ENCODE measurements at places on chromosomes 5 and 9. TPM values are rescaled to one million over a fixed set of nuclear protein-coding genes. Genes with fewer than 3 reads are reported as not detected.

DNA sequence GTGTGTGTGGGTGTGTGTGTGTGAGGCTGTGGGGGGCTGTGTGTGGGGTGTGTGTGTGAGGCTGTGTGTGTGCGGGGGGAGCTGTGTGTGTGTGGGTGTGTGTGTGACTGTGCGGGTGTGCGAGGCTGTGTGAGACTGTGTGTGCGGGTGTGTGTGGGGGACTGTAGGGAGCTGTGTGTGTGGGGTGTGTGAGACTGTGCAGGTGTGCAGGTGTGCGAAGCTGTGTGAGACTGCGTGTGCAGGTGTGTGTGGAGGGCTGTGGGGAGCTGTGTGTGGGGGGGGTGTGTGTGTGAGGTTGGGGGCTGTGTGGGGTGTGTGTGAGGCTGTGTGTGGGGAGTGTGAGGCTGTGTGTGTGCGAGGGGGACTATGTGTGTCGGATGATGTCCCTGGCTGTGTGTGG lies 23.2 kb downstream of the AHRR start:
- DNase-seq, result no peak

DNA sequence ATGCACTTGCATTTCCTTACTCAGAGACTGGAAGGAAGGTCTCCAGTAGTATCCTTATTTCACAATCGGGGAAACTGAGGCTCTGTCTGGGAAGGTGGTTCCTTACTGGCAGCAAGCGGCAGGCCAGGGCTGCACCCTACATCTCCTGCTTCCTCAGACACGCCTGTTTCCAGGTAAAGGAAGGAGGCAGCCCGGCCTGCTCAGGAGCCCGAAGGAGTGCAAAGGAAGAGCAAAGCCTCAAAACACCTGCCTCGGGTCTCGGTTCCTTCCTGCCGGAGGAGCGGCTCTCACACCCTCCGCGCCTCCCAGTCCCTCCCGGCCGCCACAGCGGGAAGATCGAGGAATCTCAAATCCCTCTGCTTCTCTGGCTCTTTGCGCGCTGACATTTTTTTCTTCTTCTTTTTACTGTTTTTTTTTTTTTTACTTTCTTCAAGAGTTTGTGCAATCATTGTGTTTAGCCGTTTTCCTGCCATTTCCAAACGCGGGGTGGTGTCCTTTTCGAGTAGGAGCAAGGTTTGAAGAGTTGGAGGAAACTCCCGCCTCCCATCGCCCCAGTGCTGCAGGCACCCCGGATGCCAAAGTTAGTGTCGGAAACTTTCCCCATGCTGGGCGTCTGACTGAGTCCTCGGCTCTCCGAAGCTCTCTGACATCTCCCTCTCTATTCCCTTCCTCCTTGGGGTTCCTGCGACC lies 1.0 kb downstream of the GGTA1 start:
- DNase-seq, result no peak

- no peak for DNase-seq
These were observed 53.7 kb upstream of the SMIM32 start for GRCh38 chr5:136246632-136247031.

- DNase-seq, result no peak
These were observed 66.4 kb downstream of the ELL2 start for GRCh38 chr5:95895251-95895650.

DNA sequence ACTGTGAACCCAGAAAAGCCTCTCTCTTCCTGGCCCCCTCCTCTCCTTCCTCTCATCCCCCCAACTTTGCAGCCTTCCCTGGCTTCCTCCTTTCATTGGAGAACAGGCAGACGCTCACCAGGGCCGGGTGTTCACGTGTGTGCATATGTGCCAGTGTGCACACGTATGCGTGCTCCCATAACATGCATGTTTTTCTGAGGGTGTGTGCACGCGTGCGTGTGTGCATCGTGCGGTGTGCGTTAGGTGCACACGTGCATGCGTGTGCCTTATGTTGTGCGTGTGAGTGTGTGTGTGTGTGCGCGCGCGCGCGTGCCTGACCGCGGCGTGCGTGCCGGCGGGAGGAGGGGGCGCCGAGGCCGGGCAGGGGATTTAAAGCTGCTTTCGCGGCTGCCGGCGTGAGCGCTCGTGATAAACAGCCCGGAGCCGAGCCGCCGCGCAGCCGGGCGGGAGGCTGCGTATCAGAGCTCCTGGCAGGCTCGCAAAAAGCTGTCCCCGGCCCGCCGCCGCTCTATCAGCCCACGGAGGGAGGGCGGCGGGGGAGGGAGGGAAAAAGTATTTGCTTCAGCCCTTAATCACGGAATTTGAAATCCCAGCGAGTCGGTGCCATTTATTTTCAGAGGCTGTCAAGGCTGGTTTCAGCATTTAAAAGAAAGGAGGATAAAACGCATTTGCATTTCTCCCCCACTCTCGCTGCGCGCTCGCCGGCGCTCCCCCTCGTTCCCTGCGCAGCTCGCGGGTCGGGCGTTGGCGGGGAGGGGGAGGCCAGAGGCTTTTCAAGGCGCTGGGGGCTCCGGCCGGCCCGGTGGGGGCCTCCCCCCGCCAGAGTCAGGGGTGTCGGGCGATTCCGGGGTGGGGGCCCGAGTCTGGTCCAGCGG lies 183.9 kb downstream of the C9orf50 start:
- DNase-seq, result no peak

The PDCD1LG2 gene
- total RNA-seq, result 4.1 TPM

DNA sequence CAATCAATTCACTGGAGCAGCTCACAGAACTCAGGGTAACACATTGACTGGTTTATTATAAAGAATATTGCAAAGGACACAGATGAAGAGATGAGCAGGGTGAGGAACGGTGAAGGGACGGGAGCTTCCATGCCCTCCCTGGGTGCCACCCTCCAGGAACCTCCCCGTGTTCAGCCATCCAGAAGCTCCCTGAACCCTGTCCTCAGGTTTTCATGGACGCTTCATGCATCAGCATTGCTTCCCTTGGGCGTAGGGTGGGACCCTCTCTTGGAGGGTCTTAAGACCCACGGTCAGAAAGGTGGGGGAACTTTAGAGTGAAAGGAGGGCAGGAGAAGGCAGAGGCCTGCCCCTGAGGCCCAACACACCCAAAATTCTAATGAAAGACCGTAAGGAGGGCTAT lies 12.8 kb downstream of the LAMC3 start:
- DNase-seq, result no peak

GRCh38 chr5:40413743-40414142 lies 266.0 kb upstream of the PTGER4 start:
- DNase-seq, result no peak

The PCA3 gene
- not detected for total RNA-seq

The INSL4 gene
- not detected for total RNA-seq

DNA sequence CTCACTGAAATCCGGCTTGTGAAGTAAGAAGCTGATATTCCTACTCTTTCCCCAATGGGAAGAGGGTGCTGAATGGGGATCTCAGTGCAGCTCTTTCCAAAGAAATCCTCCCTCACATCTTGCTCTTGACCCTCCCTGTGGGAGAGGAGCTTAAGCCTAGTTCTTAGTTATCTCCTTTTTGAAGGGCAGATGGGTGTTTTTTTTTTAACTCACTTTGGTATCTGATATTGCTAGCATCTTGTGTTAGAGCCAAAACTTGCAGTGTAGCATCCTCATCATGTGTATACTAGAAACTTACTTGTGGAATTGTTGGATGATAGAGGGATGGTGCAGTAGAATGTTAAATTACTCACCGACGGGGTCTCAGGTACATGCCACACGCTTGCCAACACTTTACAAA lies 90.2 kb downstream of the F2RL2 start:
- no peak for DNase-seq

DNA sequence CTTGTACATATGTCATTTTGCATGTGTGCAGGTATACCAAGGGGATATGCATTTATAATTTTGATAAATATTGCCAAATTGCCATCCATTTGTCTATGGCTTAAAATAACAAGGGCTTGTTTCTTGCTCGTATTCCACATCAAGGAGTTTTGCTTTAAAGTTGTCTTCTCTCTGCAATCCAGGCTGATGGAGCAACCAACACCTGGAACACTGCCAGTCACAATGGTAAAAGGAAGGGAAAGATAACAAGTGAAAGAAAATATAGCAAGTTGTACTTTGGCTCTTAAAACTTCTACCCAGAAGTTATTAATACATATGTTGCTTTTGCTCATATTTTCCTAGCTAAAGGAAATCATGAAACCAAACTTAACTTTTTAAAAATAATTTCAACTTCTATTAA lies 156.9 kb downstream of the UNC13B start:
- no peak for DNase-seq

The RCL1 gene
- 12.3 TPM for total RNA-seq

- DNase-seq, result no peak
These were observed 109.4 kb downstream of the PSD2 start for GRCh38 chr5:139904816-139905661.

- no peak for DNase-seq
These were observed 70.2 kb upstream of the ATG10 start for GRCh38 chr5:81901586-81901985.

The SLIT3 gene
- total RNA-seq, result not detected

The KLHL9 gene
- 18.0 TPM for total RNA-seq

The FAM81B gene
- not detected for total RNA-seq

The NTMT1 gene
- 38.7 TPM for total RNA-seq

The BHMT2 gene
- total RNA-seq, result not detected

GRCh38 chr5:150345716-150346115 lies 11.8 kb upstream of the TCOF1 start:
- DNase-seq, result no peak

- no peak for DNase-seq
These were observed 3.7 kb upstream of the GM2A start for GRCh38 chr5:151249281-151249680.

GRCh38 chr5:17374973-17375742 lies 122.9 kb upstream of the TAF11L2 start:
- no peak for DNase-seq

DNA sequence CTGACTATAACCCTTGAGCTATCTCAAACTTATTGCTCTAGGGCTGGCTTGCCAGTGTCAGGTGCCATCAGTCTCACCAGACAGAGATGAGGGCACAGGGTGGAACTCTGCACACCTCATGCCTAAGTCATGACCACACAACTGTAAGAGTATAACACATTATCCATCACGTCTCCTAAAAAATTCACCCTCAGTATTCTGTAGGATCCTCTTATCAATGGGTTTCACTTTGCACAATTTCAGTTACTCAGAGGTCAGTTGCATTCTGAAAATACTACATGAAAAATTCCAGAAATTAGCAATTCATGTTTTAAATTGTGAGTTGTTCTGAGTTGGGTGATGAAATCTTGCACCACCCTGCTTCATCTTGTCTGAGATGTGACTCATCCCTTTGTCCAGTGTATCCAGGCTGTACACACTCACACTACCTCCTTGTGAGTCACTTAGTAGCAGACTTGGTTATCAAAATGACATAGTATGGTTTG lies 690.9 kb upstream of the CDH18 start:
- no peak for DNase-seq

DNA sequence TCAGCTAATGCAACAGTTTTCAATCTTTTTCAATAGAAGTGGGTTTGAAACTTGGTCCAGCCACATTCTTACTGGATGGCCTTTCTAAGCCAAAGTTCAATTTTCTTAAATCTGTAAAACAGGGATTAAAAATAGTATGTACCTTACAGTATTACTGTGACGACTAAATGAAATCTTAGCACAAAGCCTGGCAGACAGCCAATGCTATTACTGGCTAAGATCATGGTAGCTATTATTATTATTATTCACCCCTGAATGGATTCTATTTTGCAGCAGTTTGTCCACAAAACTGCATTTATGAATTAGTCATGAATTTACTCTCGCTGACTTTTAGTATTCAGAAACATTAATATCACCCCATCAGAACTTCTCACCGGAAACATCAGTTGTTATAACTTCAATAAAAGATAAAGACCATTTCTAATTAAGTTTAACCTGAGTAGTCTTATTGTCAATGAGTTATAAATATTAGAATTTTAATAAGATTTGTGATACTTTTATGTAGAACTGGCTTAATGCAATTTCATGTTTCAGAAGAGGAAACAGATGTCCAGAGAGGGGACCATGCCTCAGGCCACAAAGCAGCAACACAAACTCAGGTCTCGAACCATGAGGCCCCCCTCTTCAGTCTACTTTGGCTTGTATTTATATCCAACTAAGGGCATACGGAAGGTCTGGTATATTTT lies 468.2 kb downstream of the ARHGEF28 start:
- no peak for DNase-seq

DNA sequence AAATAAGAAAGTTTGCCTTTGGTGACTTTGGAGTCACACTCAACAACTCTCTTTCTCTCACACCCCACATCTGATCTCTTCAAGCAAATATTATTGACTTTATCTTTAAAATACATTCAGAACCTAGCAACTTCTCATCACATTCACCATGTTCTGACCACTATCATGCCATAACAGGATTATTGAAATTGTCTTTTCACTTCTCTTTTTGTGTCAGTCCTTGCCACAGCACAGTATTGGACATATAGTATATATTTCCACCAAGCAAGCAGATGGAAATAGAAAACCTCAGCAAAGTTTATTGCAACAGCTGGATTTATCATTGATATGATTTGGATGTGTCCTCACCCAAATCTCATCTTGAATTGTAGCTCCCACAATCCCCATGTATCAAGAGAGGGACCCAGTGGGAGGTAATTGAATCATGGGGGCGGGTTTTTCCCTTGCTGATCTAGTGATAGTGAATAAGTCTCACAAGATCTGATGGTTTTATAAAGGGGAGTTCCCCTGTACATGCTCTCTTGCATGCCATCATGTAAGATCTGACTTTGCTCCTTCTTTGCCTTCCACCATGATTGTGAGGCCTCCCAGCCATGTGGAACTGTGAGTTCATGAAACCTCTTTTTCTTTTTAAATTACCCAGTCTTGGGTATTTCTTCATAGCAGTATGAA lies 26.9 kb upstream of the ITGA1 start:
- no peak for DNase-seq

- no peak for DNase-seq
These were observed 157.3 kb downstream of the RXRA start for GRCh38 chr9:134483361-134484184.

DNA sequence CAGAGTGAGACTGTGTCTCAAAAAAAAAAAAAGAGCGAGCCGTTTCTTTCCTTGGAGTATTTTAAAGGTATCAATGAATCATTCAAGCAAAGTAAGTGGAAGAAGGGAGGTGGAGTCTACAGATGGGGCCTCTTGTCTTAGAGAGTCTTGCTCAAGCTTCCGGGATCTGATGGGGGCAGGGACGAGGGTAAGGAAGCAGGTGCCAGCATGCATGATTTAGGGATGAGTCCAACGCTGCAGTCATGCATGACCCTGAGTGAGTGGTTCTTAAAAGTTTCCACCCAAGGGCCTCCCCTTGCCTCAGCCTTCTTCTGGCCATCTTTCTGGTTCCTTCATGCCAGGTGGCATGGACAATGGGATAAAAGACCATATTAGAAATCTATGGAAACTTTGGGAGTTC lies 79.6 kb downstream of the MYO10 start:
- DNase-seq, result no peak

DNA sequence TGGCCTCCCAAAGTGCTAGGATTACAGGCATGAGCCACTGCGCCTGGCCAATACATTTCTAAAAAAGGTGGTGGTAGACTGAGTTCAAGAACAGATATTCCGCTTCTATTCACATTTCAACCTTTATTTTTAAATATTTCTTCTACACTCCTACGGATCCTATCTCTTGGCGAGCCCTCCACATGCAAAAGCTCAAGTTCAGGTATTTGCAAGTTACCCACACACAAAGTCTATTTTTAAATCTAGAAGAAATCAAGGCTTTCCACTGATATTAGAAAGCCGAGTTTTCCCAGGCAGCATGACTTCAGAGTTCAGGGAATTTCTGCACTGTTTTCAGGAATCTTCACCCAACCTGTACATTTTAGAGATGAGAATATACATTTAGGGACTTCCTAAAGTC lies 101.3 kb upstream of the SAP30L start:
- no peak for DNase-seq

Data from activated CD4-positive, alpha-beta memory T cell treated with anti-CD3 and anti-CD28 coated beads, Interleukin-2, amount 10 ng/mL, durations not matched to agents 7 days and 5 days (primary cell).